Endothelial cell (in vitro differentiated cells): ENCODE measurements at places on chromosomes 5 and 9.

DNA sequence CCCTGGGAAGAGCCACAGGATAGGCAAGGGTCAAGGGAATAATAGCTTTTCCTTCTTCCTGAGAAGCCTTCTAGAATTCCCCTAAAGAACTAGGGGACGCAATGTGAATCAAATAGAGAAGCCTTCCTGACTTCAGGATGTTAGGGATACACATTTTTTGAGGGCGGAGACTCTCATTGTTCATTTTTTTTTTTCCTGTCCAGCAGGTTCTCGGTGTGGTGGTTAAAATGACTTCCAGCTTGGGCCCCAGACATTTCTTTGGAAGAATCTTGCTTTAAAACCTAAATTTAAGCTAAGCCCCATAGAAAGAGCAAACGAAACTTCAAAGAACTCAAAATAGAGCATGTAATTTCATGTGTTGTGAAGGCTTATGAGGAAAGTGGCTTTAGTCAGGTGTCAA lies 80.8 kb downstream of the IQGAP2 start:
- no peak for DNase-seq

DNA sequence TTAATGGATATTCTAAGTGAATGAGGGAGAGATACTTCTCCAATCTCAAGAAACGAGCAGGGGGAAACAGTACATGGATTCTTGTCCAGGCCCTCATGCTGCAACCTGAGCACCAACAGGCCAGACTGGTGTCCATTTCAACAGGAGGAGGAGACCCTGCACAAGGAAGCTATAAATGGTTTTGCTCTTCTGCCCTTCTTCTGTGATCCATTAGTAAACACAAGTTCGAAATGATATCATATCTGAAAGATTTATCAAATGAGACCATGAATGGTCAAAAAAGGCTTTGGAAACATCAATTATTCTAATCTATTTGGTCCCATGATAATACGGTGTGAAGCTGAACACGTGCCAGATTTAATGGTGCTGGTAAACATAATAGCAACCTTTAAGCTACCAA lies 109.8 kb downstream of the NR6A1 start:
- no peak for DNase-seq

GRCh38 chr9:104961238-104961637 lies 33.3 kb upstream of the ABCA1 start:
- peak; percentile 24 for DNase-seq

DNA sequence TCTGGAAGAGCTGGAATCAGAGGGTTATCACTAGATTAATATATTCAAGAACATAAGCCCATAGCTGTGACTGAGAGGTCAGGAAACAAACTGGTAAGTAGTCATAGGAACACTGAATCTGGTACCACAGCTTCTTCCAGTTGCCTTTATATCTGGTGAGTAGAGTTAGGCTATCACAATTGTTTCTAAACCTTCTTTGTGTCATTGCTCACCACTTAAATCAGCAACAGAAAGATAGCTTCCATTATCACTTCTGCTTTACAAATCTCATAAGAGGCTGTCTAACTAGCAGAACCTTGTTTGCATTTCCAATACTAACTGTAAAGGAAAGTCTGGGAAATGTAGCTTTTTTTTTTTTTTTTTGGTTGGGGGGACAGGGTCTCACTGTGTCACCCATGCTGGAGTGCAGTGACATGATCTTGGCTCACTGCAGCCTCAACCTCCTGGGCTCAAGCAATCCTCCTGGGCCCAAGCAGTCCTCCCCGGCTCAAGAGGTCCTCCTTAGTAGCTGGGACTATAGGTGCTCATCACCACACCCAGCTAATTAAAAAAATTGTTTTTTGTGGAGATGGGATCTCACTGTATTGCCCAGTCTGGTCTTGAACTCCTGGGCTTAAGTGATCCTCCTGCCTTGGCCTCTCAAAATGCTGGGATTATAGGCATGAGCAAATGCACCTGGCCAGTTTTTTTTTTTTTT lies 22.0 kb downstream of the CDC42SE2 start:
- DNase-seq = no peak

DNA sequence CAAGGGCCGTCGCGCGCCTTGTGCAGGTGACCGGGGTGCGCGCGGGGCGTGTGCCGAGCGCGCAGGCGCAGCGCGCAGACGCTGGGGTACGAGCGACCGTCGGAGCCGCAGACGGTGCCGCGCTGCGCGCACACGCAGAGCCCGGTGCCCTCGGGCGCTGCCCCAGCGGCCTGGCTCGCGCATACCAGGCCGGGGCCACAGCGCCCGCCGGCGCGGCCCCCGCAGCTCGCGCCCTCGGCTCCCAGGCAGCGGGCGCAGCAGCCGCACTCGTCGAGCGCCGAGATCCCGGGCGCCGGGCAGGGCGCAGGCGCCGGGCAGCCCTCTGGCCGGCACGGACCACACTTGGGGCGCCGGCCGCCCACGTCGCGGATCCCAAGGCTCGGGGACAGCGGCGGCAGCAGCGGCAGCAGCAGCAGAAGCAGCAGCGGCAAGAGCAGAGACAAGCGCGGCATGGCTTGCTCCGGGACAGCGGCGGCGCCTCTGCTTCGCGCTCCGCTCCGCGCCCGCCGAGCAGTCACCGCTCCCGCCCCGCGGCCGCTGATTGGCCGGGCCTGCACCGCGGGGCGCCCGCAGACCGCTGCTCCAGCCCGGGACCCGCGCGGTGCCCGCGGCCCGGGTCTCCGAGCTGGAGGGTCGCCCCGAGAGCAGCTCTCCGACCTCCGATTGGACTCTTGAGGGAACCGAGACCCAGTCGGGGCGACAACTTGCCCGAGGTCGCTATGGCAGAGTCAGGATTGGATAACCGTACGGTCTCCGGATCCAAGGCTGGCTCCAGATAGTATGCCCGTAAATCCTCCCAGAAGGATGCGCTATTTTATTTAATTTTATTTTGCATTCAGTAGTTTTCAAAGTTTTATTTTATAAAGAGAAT lies at the start of gene IGFBPL1:
Gene IGFBPL1 (minus strand): TSS at position 482 of the 871 bp plus-strand sequence. CDS start 30 bp downstream, at position 452.
- DNase-seq = peak; percentile 51

GRCh38 chr5:15574806-15575325 lies 74.9 kb downstream of the FBXL7 start:
- DNase-seq = no peak

GRCh38 chr5:124773315-124774311 lies 27.2 kb upstream of the ZNF608 start:
- no peak for DNase-seq

- DNase-seq = no peak
These were observed 12.5 kb downstream of the SMARCA2 start for GRCh38 chr9:2027543-2028160.

DNA sequence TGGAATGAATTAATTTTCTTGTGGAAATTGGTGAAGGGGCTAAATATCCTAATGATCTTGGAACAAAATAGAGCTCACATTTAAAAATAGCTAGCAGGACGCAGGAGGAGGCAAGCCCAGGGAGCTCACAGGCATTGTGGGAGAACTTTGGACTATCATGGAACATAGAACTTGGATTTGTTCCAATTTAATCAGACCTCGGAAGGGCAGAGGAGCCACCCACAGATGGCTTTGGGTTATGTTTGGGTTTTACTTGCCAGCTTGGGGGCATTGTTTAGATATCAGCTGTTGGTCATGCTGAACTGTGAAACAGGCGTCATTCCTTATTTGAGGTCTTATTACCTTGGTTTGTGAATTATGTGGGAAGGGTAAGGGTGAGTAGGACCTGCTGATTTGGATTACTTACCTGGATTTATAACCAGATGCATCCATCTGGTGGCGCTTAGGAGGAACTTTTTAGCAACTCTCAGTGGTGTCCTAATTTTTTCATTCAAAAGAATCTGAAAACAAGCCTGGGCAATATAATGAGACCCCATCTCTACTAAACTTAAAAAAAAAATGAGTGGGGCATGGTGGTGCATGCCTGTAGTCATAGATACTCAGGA lies 14.1 kb upstream of the PTGR1 start:
- DNase-seq = no peak

DNA sequence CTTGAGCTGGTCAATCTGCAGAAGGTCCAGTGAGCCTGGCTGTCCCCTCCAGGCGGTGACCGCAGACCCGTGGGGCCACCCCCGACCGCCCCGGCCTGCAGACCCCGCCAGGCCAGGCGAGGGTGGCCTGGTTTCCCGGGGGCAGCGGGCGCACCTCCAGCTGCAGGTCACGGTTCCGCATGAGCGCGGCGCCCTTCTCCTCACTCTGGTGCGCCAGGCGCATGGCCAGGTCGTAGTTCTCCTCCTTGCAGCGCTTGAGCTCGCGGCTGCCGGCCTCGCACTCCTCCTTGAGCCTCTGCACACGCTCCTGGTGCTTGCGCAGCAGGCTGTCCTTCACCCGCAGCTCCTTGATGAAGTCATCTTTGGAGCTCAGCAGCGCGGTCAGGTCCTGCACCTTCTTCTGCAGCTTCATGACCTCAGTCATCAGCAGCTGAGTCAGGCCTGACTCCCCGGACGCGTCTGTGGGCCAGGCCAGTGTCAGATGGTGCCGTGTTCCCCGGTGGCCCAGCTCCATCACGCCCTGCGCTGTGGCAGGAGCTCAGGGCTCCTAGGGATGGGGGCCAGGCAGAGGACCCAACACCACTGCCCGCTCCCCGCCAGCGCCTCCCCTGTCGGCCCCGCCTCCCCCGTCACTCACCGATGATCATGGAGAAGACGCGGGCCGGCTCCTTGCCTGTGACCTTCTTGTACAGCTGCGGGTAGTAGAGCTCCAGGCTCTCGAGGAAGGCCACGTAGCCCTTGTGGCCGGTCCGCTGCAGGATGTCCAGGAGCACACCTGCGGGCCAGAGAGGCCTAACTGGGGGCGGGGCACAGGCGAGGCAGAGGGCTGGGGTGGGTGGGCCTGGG lies 2.6 kb downstream of the CARD9 start:
- DNase-seq = no peak

- no peak for DNase-seq
These were observed 342.5 kb downstream of the NFIB start for GRCh38 chr9:13971415-13971814.

DNA sequence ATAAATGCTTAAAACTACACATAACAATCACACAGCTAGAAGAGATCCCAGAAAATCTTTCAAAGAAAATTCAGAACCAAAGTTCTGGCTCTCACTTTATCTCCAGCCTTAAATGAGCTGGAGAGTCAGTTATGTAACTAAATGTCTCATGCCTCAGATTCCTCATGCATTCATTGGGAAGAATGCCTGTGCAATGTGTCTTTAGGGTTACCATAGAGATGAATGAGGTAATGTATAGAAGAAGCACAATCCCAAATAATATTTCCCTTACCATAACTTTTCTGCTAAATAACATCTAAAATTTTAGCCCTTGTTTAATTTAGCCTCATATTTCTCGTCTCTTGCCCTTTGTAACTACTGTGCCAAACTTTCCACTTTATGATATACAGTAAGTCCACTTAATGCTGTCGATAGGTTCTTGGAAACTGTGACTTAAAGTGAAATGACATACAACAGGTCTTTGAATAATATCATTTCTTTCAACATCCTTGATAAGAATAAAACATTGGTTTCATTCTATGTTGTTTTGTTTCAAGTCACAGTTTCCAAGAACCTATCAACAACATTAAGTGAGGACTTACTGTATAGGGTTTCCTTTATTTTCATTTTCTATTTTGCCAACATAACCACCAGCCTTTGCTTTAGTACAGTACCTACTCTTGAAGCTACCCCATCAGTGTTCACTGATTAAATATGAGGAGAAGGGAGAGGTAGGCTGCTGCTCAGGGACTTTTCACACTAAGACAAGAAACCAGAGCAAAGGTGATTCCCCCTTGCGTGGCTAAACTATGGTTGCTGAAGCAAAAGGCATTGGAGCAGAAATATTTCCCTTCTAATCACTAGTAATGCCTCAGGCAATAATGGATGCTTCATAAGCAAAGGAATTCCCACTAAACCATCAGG lies 295.7 kb upstream of the PTGER4 start:
- DNase-seq = no peak

DNA sequence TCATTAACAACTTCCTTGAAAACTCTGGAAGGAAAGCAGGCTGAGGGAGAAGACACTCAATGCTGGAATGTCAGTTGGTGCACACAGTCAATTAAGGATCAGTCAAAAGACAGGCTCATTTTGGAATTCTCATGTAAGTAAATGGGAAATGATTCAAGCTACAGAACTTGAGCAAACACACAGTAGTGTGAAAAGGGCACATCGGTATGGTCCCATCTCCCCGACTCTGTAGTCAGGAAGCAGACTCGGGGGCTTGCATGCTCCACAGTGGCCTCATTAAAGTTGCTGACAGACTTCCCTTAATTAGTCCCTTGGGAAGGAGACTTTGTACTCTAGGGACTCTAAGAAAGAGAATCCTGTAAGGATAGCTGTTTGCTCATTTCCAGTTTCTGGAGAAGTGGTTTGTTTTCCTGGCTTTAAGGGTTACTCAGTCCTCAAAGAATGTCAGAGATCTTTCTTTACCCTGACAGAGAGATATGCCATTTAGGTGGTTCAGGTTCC lies 339.2 kb downstream of the ADAMTS6 start:
- DNase-seq = no peak

DNA sequence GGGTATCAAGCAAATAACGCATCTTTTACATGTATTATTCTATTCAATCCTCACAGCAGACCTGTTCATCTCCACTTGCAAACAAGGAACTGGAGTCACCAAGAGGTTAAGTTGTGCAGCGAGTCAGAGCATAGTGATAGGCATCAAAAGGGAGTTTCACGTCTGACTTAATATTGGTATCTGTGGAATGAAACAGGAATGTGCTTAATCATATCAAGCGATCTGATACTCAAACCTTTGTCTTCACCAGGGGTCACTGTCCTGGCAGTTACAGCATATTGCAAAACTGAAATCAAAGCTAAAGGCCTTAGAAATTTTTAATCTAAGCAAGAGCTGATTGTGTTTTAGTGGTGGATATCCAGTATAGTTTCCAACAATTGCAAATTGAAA lies 271.6 kb downstream of the PLK2 start:
- DNase-seq = no peak

GRCh38 chr9:90340421-90340820 lies 302.2 kb downstream of the DIRAS2 start:
- DNase-seq = no peak

GRCh38 chr9:911005-911404 lies 65.5 kb upstream of the DMRT3 start:
- DNase-seq = no peak

DNA sequence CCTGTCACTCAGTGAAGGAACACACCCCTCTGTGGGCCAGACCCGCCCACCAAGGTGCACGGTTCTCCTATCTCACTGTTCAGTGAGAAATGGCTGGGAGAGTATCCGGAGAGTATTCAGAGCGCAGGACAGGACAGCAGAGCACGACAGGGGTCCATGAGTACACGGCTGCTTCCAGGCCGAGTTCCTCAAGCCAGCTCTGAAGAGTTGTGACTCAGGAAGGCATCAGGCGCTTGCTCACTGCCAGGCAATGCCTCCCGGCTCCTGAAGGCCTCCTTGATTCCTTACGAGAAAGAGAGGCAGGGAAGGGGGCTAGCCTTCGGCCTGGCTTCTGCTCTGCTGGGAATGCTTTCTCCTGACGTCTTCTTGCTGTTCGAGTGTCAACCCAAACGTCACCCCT lies 132.1 kb upstream of the PPP1R26 start:
- no peak for DNase-seq

DNA sequence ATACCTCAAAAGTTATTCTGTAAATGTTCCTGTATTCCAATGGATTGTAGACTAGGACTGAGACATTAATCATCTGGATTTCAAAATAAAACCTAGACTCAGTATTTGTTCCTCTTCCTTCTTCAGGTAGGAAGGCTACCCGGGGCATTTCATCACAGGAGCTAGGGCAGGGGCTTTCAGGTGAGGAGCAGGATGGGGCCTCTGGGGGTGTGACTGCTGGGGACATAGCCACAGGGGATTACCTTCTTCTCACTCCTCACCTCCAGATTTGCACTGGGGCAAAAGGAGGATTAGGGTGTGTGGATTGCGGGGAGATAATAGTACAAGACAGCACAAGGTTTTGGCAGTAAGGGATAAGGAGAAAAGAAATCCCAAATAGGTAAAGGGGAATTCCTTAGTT lies 37.9 kb upstream of the SRP19 start:
- DNase-seq = no peak
